Activated CD4-positive, alpha-beta T cell treated with anti-CD3 and anti-CD28 coated beads for 36 hours (primary cell): ENCODE measurements at places on chromosomes 6 and 20. TPM values are rescaled to one million over a fixed set of nuclear protein-coding genes. Genes with fewer than 3 reads are reported as not detected.

- H3K27ac ChIP-seq = no peak overlapping the region
- H3K4me1 ChIP-seq = peaks cover 16% of the 10 kb centered on the region
- no peaks in the 10 kb centered on the region for H3K27me3 ChIP-seq
- no peak overlapping the region for H3K4me3 ChIP-seq
- DNase-seq = no peak
- H3K36me3 ChIP-seq = no peaks in the 10 kb centered on the region
These were observed 50.7 kb upstream of the ERVFRD-1 start for GRCh38 chr6:11162262-11162661.

DNA sequence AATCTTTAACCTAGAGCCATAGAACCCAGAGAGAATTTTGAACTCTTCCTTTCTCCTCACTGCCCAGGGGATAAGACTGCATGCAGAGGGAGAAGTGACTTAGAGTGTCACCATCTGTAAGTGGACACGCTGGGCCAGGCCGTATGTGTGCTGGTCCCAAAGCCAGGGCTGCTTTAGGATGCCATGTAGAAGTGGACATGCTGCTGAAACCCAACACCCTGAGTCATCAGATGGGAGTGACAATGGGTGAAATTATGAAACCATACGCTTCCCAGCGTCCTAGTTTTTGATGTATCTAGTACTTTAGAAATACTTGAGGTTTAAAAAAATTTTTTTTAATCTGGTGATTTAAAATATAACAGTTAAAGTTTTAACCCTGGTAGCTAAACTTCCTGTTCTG is 191.1 kb downstream of the FNDC1 start:
- H3K36me3 ChIP-seq = no peaks in the 10 kb centered on the region
- DNase-seq = no peak
- H3K27ac ChIP-seq = no peak overlapping the region
- H3K4me3 ChIP-seq = no peak overlapping the region
- H3K27me3 ChIP-seq = peaks cover 15% of the 10 kb centered on the region

DNA sequence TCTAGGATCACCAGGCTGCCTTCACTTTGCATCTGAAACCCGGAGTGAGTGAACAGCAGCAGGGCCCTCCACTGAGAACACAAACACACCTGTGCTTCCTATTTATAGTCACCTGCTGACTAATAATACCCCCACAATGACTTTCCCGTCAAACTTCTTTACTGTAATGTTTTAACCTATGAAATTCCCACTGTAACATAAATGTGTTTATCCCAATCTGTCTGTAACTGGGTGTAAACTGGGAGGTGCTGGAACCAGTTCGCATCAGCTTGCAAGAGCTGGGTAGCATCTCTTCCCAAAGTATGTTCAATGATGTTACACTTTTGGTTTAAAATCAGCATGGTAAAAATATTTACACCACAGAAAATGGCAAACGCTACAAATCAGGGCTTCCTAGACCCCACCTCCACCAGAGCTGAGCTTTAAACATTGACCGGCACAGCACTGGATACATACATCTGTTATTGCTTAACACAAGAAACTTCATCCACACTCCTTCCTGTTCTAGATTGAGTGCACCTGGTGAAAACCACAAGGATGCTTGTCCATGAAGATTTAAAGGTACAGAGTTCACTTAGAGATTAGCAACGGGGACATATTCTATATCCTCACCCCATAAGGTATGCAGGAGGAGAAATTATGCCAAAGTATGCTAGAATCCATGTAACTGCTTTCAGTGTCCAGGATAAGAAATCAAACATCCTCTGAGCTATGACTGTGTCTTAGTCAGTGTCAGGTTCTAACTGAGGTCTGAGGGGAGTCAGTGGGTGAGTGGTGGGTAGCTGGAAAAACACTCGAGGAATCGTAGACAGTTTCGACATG is 79.0 kb downstream of the ALDH8A1 start:
- no peak overlapping the region for H3K4me3 ChIP-seq
- no peak overlapping the region for H3K27ac ChIP-seq
- DNase-seq = no peak
- no peaks in the 10 kb centered on the region for H3K36me3 ChIP-seq
- no peaks in the 10 kb centered on the region for H3K27me3 ChIP-seq
- peaks cover 18% of the 10 kb centered on the region for H3K4me1 ChIP-seq

DNA sequence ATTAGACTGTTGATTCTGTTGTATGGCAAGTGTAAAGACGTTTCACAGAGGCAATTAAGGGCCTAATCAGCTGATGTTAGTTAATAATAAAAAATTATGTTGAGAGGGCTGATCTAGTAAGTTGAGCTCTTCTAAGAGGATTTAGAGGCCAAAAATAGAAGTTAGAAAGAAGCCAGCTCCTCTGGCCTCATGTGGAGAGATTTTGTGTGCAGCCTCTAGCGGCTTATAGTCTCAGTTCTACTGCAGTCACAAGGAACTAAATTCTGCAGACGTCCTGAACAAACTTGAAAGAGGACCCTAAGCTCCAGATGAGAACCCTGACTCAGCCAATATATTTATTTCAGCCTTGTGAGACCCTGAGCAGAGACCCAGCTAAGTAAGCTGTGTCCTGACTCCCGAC is 498.6 kb downstream of the BTBD3 start:
- no peaks in the 10 kb centered on the region for H3K4me1 ChIP-seq
- no peak overlapping the region for H3K4me3 ChIP-seq
- H3K27ac ChIP-seq = no peak overlapping the region
- no peaks in the 10 kb centered on the region for H3K36me3 ChIP-seq
- H3K27me3 ChIP-seq = no peaks in the 10 kb centered on the region
- DNase-seq = no peak

DNA sequence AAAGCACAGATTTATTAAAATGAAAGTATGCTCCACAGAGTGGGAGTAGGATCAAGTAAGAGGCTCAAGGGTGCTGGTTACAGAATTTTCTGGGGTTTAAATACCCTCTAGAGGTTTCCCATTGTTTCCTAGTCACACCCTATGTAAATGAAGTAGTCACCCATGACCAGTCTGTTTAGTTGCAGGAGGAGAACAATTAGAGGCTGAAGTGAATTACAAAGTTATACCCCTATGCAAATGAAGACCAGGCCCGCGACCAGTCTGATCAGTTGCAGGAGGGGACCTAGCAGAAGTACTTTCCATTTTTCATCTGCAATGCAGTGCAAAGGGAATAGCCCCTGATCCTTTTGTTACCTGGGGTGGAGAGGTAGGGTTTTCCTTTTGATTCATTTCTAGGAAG is 11.8 kb upstream of the FILIP1 start:
- H3K27me3 ChIP-seq = no peaks in the 10 kb centered on the region
- H3K27ac ChIP-seq = no peak overlapping the region
- H3K4me3 ChIP-seq = no peak overlapping the region
- DNase-seq = no peak
- no peaks in the 10 kb centered on the region for H3K4me1 ChIP-seq

Gene RIMS4
- total RNA-seq = not detected
